Testis (tissue), 5 donors: ENCODE measurements at places on chromosomes 3 and 15. TPM values are rescaled to one million over a fixed set of nuclear protein-coding genes. Genes with fewer than 3 reads are reported as not detected.

FAM107A gene
- 17.8 TPM for total RNA-seq

NEK10 gene
- 29.5 TPM for total RNA-seq

GOLGA8G gene
- 57.9 TPM for total RNA-seq

ITIH3 gene
- 6.3 TPM for total RNA-seq

FOXB1 gene
- 1.5 TPM for total RNA-seq

AMOTL2 gene
- 35.8 TPM for total RNA-seq

WNT7A gene
- total RNA-seq = 1.1 TPM

GRAMD2A gene
- 1.4 TPM for total RNA-seq

ZMYND10 gene
- total RNA-seq = 335 TPM

CADM2 gene
- 2.7 TPM for total RNA-seq

CACNA2D2 gene
- total RNA-seq = 16.1 TPM
